HCT116 (cell line): ENCODE measurements at places on chromosomes 12 and 14.

GRCh38 chr12:68912916-68913315 lies 20.1 kb downstream of the CPM start:
- DNase-seq: no peak

- DNase-seq: no peak
These were observed 132.4 kb upstream of the NEDD1 start for GRCh38 chr12:96774496-96775256.

DNA sequence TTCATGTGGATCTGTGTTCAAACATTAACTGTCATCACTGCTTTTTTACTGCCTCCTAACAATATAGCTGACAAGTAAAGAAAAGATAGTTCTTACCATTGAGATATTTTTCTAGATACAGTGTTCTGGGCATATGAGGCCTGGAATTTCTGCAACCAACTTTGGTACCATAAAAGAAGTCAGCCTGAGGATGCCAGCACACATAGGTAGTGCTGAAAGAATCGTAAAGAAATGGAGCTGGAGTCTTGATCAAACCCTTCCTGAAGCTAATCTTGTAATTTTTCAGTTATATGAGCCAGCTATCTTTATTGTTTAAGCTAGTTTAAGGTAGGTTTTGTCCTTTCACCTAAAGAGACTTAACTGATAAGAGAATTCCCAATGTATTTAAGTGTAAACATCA lies 11.3 kb downstream of the ERG28 start:
- DNase-seq: no peak

DNA sequence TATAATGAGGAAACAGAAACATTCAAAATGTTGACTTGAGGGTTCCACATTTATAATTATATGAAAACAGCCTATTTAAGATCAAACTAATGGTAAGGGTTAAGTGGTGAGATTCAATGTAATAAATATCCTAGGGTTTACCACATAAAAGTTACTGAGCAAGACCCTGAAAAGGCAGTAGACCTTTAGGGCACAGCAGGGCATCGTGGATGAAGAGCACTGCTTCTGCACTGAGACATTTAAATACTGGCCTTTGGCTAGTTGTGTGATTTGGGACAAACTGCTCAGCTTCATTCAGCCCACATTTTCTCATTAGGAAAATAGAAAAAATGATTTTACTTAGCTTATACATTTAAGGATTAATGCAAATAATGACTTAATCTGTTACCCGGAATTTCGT lies 42.0 kb downstream of the CNTN1 start:
- DNase-seq: no peak

DNA sequence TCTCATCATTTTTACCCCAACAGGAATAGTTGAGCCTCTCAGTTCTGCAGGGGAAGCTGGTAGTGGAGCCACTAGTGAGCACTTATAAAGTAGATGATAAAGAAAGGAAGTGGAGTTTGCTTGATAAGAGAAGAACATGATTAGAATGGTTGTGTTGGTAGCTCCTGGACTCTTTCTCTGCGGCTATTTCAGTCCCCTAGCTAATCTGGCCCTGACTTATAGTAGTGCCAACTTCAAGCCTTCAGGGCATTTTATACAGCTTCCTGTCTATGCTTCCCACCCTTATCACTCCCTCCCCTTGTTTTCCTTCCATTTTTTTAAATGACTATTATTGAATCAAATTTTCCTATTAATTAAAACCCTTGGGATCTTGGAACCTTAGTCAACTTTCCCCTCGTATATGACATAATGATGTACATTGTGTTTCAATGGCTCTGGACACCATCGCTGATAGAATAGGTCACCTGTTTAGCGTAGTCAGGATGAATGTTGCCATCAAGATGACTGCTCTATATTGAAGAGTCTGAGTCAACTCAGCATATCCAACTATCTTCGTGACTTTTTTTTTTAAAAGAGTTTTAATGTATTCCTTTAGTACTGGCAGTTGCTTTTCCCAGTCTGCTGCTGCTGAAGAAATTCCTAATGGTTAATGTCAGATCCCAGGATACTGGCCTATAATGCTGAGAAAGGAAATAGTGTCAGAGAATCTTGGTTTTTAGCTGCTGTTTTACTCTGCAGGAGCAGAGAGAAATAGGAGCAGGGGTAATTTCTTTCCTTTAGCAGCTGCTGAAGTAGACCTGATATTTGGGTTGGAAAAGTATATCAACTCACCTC lies 16.2 kb upstream of the PCNX1 start:
- DNase-seq: no peak

DNA sequence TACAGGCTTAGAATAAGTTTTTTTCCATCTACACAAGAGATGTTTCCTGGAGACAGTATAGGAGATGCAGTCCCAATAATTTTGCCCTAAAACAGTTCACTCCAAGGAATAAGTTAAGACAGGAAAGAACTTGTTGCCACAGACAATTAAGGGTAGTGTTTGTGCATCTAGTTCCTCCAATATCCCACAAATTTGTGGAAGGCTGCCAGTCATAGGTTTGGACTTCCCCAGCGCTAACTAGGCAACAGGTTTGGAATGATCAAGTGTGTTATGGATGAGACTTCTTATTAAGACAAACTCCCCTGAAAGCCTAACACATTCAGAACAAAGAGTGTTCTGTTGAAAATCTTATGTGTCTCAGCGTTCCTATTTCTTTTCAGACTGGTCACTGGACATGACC lies 611.0 kb downstream of the CCER1 start:
- no peak for DNase-seq

- DNase-seq: no peak
These were observed 636 bp downstream of the GOLGA3 start for GRCh38 chr12:132827763-132828703.

GRCh38 chr12:26150736-26151450 lies 26.1 kb upstream of the BHLHE41 start:
- DNase-seq: no peak

DNA sequence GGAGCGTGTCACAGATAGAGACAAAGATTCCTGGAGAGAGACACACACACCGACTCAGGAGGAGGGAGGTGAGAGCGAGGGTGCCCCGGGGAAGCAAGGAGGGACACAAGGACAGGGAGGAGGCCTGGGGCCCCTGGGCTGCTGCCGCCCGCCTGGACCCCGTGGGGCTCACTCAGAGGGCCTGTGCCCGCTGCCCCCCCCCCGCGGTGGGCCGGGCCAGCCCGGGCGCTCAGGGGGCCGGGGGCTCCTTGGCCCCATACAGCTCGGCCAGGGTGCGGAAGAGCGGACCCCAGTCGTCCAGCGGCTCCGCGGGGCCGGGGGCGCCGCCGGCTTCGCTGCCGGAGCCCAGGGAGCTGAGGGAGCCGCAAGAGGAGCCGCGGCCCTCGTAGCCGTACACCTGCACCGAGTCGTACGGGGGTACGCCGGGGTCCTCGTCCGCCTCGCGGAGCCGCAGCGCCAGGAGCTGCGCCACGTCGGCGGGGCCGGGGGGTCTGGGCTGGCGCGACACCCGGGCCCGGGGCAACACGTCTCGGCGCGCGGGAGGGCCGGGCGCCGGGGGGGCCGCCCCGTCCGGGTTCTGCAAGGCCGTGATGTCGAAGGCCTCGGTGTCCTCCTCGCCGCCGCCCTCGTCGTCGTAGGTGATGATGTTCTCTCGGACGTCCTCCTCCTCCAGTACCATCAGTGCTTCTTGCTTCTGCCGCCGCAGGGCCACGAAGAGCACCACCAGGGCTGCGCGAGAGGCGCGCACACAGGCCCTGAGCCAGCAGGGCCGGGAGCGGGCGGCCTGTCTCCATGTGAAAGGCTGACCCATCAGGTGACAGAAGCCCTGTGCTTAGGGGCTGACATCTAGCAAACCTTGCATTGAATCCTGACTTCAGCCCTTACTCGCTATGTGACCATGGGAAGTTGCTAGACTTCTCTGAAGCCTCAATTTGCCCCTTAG lies 6.0 kb downstream of the PSMB11 start:
- no peak for DNase-seq

DNA sequence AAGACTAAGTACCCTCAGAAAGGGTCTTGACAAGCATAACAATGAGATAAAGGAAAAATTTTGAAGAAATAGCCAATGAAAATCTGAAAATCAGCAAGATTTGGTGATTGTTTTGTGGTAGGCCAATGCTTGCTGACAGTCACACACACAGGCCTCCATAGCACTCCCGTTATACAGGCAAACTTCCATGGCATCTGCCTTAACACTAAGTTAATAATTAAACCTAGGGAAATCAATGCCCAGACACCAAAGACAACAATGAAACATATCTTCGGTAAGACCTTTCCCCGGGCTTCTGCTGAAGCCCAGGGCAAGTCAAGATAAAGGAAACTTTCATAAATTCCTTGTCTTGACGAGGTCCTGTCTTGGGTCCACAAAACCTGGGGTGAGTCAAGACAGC lies 18.6 kb upstream of the RERGL start:
- DNase-seq: no peak
